ENCODE measurements at places on chromosomes 6 and 20.

- DNase-seq = no peak
Measured at GRCh38 chr20:63782521-63782971, 43.0 kb downstream of the SLC2A4RG start.

- no peak for DNase-seq
Measured at GRCh38 chr20:46509523-46509922, 3.8 kb downstream of the ZNF334 start.

DNA sequence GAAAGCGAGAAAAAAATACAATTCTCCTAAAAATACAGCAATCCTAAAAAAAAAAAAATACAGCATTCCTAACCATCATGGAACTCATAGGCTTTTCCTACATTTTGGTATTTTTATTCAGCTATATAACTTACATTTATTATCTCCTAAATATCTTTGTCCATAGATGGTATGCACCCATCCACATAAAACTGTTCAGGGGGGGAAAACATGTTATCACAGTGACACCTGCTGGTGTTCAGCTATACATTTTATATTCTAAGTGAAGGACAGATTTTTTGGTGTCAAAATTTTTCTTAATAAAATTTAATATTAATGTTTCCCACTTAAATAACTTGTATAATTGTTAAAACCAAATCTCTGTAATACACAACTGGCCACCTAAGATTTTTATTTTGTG lies 58.0 kb downstream of the BLOC1S5 start:
- no peak for DNase-seq

DNA sequence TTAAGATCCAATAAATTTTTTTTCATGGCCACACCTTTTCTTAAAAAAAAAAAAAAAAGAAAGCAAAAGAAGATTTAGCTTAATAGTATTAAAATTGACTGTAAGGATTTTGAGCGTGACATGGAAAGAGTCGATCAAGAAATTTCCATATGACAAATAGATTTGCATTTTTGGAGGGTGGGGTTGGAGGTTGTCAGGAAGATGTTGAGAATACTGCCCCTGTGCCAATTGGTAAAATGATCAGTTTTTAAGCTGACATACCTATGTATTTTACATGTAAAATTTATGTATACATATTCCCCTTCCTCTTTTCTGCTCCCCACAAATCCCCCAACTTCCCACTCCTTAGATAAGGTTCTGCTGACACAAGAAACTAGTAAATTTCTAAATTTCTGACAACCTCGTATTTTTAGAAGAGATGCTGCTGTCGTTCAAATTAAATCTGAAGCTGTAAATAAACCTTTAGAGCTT lies 520.9 kb downstream of the CD83 start:
- no peak for DNase-seq

DNA sequence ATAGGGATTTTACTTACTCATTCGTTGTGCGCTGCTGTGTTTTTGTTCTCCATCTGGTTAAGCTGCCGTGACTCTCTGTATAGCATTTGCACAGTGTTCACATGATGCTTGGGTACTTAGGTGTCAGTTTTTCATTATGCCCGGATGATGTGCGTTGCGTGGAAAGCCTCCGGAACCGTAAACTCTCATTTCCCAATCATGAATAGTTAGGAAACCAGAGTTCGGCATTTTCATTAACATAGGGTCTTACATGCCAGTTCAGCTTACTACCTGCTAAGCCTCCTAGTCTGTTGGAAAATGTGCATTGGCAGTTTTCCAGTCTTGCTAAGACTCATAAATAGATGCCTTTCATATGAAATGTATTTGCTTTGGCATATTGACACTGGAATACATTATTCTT lies 483.4 kb upstream of the FLRT3 start:
- no peak for DNase-seq

DNA sequence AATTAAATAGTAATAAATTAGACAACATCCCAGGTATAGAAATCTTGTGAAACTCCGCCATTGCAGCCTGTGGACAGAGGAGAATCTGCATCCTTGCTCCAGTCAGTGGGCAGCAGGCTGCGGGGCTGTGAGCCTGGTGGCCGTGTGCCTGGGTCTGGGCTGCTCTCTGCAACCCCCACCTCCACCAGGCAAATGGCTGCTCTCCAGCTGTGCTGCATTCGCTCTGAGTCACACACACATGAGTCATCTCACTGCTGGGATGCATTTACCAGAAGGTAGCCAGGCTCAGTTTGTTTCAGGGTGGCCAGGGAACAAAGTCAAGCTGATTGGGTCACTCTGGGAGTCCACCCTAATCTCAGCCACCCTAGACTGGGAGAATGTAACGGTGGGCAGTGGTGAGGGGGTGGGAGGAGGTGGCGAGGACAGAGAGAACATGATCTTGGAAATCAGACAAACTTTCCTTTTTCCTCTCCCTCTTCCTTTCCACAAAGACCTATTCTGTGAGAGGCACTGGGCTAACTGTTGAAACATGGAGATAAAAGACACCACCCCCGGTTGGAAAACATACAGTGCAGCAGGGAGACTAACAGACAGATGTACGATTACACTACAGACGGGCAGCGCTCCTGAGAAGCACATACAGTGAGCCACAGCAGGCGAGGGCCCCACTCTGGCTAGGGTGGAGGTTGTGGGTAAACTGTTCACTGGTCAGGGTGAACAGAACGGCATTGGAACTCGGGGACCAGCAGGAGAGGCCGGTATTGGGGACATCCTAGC lies 59.2 kb downstream of the TRAM2 start:
- peak; percentile 84 for DNase-seq

DNA sequence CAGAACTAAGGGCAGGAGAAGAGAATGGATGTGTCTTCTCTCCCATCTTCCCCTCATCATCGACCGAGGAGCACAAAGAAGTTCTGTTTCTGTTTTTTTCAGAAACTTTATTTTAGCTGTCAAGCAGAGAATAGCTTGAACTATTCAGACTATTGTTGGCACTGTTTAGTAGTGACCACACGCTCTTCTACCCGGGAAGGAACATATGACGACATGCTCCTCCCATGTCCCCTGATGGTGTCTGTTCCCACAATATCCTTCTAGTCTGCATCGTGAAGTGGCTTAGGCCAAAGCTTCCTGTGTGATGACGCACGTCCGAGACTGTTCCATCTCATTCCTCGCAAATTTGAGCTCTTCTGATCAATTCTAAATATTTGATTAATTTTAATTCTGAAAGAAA lies 27.2 kb upstream of the KIF25 start:
- DNase-seq = no peak

GRCh38 chr20:59159493-59160376 lies 3.9 kb upstream of the ZNF831 start:
- no peak for DNase-seq

- no peak for DNase-seq
Measured at GRCh38 chr6:165453395-165453794, 144.0 kb upstream of the C6orf118 start.

- no peak for DNase-seq
Measured at GRCh38 chr20:29086938-29087337, 2170.5 kb upstream of the DEFB115 start.

- DNase-seq = no peak
Measured at GRCh38 chr6:35370124-35370741, 27.9 kb downstream of the PPARD start.

- DNase-seq = no peak
Measured at GRCh38 chr6:3542032-3542640, 85.3 kb upstream of the SLC22A23 start.

- no peak for DNase-seq
Measured at GRCh38 chr6:35258336-35258735, 1.2 kb upstream of the ZNF76 start.

DNA sequence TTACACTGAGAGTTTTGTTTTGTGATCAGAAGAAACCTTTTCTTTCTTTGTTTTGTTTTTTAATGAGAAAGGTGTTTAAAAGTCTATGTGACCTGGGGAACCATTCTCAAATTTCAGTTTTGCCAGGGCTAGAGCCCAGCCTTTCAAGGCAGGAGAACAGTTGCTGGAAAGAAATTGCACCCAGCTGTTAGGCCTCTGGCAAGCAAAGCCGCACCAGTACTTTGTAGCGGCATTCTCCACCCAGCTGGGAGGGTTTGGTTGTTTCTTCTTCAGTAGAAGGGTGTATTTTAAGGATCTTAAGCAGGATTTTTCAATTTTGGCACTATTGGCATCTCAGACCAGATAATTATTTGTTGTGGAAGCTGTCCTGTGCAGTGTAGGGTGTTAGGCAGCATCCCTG lies 16.6 kb upstream of the MAPK13 start:
- no peak for DNase-seq

- DNase-seq = no peak
Measured at GRCh38 chr6:51318674-51319073, 500.0 kb downstream of the TFAP2B start.

GRCh38 chr20:4230651-4231050 lies 215.3 kb upstream of the RNF24 start:
- no peak for DNase-seq

- no peak for DNase-seq
Measured at GRCh38 chr6:47836639-47837038, 54.8 kb downstream of the OPN5 start.

All from left colon (tissue), 2 donors.